Fibroblast of lung (primary cell): ENCODE measurements at places on chromosomes 4 and X. TPM values are rescaled to one million over a fixed set of nuclear protein-coding genes. Genes with fewer than 3 reads are reported as not detected.

DNA sequence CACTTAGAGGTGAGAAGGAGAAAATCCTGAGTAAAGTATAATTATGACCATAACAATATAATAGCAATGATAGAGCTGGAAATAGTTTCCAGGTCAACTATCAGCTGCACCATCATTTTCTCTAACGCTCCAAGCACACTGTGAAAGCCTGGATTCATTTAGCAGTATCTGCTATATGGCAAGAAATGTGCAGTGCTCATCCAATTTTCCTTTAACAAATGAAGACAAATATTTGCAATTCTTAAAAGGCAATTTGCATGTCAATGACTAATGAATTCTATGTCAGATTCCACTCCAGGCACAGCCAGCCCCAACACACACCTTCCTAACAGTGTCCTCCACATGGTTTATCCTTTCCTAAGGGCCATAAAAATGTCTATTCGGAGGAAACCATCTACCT lies 12.7 kb downstream of the PRSS12 start:
- no peak for DNase-seq
- H3K36me3 ChIP-seq: no peaks in the 10 kb centered on the region
- H3K4me1 ChIP-seq: peaks cover 23% of the 10 kb centered on the region
- peak overlapping the region; percentile 57 for H3K27ac ChIP-seq
- no peaks in the 10 kb centered on the region for H3K27me3 ChIP-seq
- H3K4me3 ChIP-seq: no peak overlapping the region

GRCh38 chr4:84070289-84070688 lies 428.8 kb downstream of the NKX6-1 start:
- no peak overlapping the region for H3K27ac ChIP-seq
- H3K4me3 ChIP-seq: no peak overlapping the region
- no peak for DNase-seq

DNA sequence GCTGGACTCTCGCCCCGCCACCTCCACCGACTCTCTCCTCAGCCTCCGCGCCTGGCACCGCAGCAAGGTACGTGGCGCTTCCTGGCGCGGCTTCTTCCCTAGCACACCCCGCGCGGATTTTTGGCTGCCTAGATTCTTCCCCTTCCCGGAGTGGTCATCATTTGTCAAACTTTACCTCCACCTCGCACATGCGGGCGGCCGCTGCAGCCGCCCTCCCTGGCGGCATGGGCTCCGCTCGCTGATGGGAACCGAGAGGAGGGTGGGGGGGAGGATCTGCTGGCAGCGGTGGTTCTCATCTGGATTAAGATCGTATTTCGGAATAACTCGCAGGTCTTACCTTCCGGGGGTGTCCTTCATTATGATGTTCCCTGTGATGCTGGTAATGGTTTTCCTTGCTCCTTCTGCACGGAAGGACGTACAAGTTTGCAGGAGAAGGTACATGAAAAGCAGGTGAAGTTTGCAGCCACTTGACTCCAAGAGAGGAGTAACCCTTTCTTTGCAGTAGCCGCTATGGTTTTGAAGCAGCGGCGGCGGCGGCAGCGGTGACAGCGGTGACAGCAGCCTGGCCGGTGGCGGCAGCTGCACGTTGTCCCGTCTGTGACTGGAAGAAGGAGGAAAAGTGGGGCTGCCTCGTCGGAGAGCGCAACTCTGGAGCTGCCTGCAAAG lies 2183.9 kb upstream of the TENM3 start:
- H3K27me3 ChIP-seq: peaks cover 8% of the 10 kb centered on the region
- H3K27ac ChIP-seq: no peak overlapping the region
- peak; percentile 16 for DNase-seq

- DNase-seq: no peak
- no peaks in the 10 kb centered on the region for H3K27me3 ChIP-seq
- no peaks in the 10 kb centered on the region for H3K36me3 ChIP-seq
- H3K4me3 ChIP-seq: no peak overlapping the region
- no peaks in the 10 kb centered on the region for H3K4me1 ChIP-seq
These were observed 109.6 kb downstream of the PACRGL start for GRCh38 chr4:20809812-20810211.

DNA sequence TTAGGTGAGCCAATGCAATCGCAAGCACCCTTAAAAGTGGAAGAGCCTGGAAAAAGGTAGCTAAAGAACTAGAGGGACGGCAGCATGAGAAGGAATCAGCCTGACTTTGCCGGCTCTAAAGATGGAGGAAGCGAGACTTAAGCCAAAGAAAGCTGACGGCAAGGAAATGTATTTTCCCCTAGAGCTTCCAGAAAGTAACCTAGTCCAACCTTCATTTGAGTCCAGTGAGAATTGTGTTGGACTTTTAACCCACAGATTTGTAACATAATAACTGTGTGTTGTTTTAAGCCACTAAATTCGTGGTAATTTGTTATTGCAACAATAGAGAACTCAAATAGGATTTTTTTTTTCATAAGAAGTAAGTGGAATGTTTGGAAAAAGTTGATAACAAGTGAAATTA lies 212.7 kb upstream of the C1QTNF7 start:
- no peak overlapping the region for H3K4me3 ChIP-seq
- no peak for DNase-seq
- no peaks in the 10 kb centered on the region for H3K27me3 ChIP-seq
- no peak overlapping the region for H3K27ac ChIP-seq
- no peaks in the 10 kb centered on the region for H3K4me1 ChIP-seq

GRCh38 chr4:56627985-56628384 lies 53.1 kb downstream of the HOPX start:
- H3K4me1 ChIP-seq: peaks cover 5% of the 10 kb centered on the region
- peak; percentile 49 for DNase-seq
- no peaks in the 10 kb centered on the region for H3K27me3 ChIP-seq
- no peaks in the 10 kb centered on the region for H3K36me3 ChIP-seq

Gene GAGE12J
- total RNA-seq: not detected in 2 replicates

Gene CACNA1F
- 0.17 and 0.26 TPM in 2 replicates for total RNA-seq

Gene MSX1
- 1.3 and 2.1 TPM in 2 replicates for total RNA-seq

Gene NAP1L2
- 0.51 and 3.6 TPM in 2 replicates for total RNA-seq

Gene ATP8A1
- 1.5 and 4.8 TPM in 2 replicates for total RNA-seq

Gene SLITRK2
- 0.26 and 0.66 TPM in 2 replicates for total RNA-seq
